ENCODE measurements at places on chromosomes 1 and 21. TPM values are rescaled to one million over a fixed set of nuclear protein-coding genes. Genes with fewer than 3 reads are reported as not detected.

DNA sequence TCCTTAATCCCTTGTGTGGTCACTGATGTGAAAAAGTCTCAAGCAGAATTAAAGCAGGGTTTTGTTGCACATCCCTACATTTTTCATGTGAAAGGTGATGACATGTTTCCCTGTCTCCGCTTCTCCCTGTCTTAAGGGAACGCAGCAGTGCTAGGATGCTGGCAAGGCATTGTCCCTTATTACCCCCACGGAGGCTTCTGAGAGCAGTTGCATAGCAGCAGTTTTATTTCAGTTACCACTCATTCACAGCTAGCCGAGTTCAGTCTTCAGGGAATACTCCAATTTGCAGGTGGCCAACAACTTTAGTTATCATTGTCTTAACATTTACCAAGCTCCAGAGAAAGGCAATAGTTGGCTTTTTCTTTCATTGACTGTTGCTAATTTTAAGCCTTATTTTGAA lies 89.1 kb downstream of the CLEC20A start:
- no peak for ATAC-seq

DNA sequence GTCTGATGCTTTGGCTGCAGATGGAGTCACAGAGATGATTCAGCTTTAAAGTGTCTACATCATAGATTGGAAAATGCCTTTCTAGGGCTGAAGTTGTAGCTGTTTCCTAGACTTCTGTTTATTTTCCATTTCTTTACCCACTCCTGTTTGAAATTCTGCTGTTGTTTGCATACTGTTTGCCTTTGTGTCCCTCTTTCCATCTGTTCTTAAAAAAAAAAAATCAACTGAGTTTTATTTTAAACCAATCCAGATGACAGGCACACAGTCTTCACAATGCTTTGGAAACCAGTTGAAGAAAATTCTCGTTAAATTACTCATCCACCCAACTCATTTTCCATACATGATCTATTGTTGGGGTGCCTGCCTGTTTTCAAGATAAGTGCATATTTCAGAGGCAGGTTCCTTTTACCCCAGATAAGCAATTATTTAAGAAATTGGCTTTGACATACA lies 245.9 kb downstream of the DISC1 start:
- ATAC-seq = no peak

- ATAC-seq = peak; percentile 36
These were observed 7.9 kb downstream of the CDK18 start for GRCh38 chr1:205512059-205513045.

SLAMF9 gene
- not detected for total RNA-seq

LIN28A gene
- not detected for total RNA-seq

ZNF683 gene
- not detected for total RNA-seq

DNA sequence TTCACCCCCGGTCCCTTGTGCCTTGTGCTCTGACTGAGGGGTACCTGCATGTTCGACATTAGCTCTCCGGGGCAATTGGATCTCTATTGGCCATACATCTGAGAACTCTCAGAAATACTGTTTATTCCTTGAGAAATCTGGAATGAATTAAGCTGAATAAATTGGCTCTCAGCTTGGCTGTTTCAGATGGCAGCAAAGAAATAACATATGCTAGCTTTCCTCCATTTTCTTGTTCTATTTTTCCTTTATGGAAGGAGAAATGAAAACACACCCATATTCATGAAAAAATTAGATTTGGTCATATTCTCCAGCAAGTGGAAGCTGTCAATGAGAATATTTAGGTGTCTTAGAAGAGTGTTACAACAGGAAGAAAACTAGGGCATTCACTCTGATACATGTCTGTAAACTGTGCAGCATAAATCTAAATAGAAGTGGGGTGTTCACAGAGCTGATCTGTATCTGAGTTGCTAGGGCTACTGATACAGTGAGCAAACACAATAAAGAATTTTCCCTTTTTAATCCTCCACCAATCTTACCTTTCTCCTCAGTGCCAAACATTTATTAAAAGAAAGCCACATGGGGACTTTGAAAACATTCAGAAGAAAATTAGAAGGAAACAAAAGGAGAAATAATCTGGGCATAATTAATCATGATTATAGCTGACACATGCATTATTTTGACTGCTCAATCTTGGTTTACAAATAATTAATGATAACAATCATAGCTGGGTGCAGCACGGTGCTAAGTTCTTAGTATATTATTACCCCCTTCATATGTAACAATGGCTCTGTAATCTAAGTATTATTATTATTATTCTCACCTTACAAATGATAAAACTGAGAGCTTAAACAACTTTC lies 671.9 kb upstream of the USP24 start:
- ATAC-seq = no peak

WNT2B gene
- total RNA-seq = 2.8 TPM

PTPN7 gene
- 1.7 TPM for total RNA-seq

DIRAS3 gene
- total RNA-seq = 5.4 TPM

DNA sequence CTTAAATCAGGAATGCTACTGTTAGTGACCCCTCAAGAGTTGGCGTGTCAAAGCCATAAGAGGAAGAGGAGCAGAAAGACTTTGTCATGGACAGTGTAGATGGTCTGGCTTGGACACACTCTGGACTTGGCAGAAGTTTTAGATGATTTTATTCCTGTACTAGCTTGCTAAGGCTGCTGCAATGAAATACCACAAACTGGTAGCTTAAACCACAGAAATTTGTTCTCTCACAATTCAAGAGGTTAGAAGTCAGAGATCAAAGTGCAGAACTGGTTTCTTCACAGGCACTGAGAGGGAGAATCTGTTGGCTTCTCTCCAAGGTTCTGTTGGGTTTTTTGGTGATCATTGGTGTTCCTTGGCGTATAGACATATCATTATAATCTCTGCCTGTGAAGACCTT lies 869.8 kb upstream of the B3GALT2 start:
- ATAC-seq = no peak

- no peak for ATAC-seq
These were observed 25.7 kb downstream of the LDLRAD1 start for GRCh38 chr1:53992085-53992874.

AXDND1 gene
- total RNA-seq = not detected

- ATAC-seq = no peak
These were observed 126.2 kb downstream of the NRDC start for GRCh38 chr1:51752073-51752948.

GRCh38 chr1:92365378-92366039 lies 66.7 kb downstream of the RPAP2 start:
- ATAC-seq = no peak

- ATAC-seq = no peak
These were observed 102.7 kb upstream of the SIM2 start for GRCh38 chr21:36596174-36596573.

GRCh38 chr1:5752746-5753548 lies 239.3 kb downstream of the NPHP4 start:
- no peak for ATAC-seq

GRCh38 chr1:41380979-41381691 lies 19.9 kb downstream of the FOXO6 start:
- peak; percentile 8 for ATAC-seq

- no peak for ATAC-seq
These were observed 93.3 kb upstream of the ATP1A1 start for GRCh38 chr1:116279715-116280114.

DNA sequence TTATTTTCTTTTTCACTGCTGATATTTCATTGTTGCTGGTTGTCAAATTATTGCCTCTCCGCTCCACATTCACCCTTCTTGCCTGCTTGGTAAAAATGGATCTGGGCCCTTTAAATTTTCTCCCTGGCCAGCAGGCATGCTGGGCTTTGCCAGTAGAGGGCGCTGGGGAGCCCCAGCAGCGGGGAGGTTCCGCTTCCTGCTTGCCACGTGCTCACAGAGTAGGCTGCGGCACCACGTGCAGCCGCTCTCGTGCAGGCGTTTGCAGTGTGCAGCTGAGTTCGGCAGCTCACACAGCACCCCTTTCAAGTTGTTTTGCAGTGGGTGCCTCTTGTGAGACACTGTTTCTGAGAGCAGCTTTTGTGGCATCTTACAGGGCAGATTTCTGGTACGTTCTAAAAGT lies at the start of gene ACTL8:
Gene ACTL8 (plus strand): TSS at position 214 of the 400 bp plus-strand sequence. CDS start 67,676 bp downstream, outside the sequence.
- ATAC-seq = no peak

- ATAC-seq = no peak
These were observed 320 bp downstream of the C1orf174 start for GRCh38 chr1:3899754-3900149.

DNA sequence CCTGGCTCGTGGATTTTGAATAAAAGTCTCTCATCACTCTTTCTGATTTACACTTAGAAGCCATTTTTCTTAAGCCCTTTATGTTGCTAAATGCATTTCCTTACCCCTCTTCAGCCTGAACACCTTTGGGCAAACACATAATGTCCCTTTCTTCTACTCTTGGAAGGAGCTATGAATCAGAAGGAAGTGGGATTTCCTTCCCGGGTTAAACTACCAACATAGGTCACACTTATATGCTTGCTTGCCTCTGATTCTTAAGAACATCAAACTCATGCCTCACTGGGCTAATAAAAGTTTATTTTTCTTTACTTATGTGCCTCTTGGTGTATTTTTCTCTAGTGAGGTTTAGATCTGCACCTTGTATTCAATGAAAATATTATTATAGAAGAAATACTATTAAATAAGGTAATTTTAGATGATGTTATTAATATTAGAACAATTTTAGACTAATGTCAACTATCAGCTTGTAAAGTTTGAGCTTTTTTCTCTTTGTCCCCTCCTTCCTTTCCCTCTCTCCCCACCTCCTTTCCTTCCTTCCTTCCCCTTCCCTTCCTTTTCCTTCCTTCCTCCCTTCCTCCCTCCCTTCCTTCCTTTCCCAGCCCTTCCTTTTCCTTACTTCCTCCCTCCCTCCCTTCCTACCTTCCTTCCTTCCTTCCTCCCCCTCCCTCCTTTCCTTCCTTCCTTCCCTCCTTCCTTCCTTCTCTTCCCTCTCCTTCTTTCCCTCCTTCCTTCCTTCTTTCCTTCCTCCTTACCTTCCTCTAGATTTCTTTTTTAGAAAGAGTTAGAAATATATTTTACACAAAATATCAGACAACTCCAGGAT lies 66.5 kb upstream of the KCNJ6 start:
- no peak for ATAC-seq

DNA sequence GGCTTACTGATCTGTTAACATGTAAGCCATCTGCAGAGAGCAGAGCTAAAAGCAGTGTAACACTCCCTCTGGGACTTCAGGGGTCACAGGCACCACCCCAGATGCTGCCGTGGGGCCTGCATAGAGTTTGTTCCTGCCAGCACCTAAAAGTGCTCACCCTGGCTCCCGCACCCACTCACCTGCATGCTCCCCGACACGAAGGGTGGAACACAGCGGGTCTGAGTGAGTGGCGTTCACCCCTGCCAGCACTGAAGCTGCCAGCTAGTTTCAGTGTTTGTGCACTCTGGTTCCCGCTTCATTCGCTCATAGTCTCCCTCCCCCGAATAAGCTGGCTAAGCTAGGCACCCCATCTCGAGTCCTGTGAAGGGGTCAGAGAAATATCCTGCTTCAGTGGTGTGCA lies 1681.0 kb downstream of the NCAM2 start:
- ATAC-seq = no peak

LRRC42 gene
- 31.4 TPM for total RNA-seq

GRCh38 chr1:9145021-9145668 lies 16.2 kb upstream of the GPR157 start:
- no peak for ATAC-seq

DNA sequence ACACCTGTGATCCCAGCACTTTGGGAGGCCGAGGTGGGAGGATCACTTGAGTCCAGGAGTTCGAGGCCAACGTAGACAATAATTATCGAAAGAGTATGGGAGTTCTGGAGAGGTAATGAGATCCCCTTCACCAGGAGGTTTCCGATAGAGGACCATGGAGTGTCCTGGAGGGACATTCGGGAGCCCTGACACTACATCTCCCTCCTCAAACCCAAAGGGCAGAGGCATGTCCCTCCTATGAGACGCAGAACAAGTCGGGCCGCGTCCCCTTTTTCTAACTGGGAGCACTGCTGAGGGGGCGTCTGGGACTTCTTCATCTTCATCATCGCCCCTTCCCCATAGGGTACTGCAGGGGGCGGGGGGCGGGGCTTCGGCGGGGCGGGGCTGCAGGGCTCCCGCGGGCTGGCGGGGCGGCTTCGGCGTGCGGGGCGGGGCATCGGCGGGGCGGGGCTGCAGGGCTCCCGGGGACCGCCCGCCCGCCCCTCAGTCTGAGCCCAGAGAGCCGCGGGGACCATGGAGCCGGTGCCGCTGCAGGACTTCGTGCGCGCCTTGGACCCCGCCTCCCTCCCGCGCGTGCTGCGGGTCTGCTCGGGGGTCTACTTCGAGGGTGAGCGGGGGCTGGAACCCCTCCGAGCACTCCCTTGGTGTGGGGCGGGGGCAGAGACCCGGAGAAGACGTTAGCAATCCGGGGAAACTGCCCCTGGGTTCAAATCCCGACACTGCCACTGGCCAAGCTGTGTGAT lies at the start of gene THEMIS2:
Gene THEMIS2 (plus strand): TSS at position 486 of the 743 bp plus-strand sequence. CDS start 28 bp downstream, at position 514.
- ATAC-seq = peak; percentile 76

GRCh38 chr1:201614262-201615015 lies 75.5 kb downstream of the NAV1 start:
- no peak for ATAC-seq

DNA sequence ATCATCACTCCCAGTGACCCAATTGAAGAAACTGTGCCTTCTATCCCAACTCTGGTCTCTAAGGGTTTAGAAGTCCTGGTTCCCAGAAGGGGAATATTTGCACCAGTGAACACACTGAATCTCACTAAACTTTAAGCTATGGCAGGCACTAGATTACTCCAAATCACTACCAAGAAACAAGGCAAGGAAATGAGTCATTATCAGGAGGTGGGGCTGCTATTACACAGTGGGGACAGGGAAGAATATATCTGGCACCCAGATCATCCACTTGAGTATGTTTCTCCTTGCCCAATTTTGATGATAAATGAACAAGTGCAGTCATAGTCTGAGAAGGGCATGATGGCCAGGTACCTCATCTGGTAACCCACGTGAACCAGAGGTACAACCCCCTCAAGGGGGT lies 7.0 kb downstream of the MRPL9 start:
- ATAC-seq = no peak

GRCh38 chr21:36477559-36477958 lies 2.4 kb downstream of the CLDN14 start:
- ATAC-seq = no peak

DNA sequence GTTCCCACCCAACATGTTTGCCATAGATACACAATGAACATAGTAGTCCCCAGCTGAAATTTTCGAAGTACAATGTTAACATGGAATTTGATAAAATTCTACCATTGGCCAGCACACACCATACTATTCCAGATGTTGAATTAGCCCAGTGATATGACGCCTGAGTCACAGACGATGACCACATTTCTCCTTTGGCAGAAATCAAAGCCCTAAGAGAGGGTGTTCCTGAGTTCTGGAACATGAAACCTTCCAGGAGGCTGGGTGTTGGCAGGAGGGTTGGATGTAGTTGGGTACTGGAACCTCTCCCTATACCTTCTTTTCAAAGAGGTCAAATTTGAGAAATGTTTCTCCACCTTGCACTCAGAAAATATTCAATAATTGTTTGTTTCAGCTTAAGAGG lies 37.8 kb downstream of the LPAR3 start:
- ATAC-seq = no peak

Data from gastroesophageal sphincter (tissue), 4 donors.